ENCODE measurements at places on chromosomes 3 and 15.

DNA sequence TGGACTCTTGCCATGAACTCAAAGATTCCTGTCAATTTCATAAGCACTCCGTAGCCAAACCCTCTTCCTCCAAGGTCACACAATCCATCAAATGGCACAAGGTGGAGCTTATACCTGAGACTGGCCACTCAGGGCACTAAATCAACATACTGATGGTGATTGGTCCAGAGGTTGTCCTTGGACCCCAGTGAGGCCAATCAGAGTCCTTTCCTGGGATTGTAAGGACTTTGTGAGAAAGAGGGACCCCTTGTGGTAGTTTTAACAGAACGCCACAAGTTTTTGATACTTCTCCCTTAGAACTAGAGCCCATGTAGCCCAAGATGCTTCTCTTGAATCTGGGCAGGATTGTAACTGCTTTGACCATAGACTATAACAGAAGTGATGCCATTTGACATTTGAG is 44.4 kb upstream of the LARS2 start:
- peak; percentile 14 for DNase-seq

DNA sequence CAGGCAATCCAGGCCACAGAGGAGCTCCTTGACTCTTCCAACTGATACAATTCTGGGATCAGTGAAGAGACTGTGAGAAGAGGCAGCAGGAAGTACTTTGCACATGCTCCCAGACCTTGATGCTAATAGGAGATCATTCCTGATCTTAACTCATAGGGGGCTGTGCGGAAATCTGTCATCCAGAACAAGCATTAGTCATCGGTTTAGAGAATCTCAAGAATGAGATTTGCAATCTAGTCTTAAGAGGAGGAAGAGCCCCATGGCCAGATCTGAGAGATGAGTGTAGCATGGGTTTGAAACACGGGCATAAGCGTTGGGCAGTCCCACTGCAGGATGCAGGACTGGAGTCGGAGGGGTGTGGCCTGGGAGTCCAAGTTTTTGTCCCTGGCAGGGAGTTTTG is 1081.1 kb downstream of the NAALADL2 start:
- no peak for DNase-seq

GRCh38 chr3:128970740-128971047 is 23.2 kb downstream of the CFAP92 start:
- no peak for DNase-seq

- no peak for DNase-seq
These were observed 73.1 kb downstream of the XXYLT1 start for GRCh38 chr3:195197765-195198425.

GRCh38 chr15:59701880-59702279 is 12.8 kb upstream of the BNIP2 start:
- no peak for DNase-seq

DNA sequence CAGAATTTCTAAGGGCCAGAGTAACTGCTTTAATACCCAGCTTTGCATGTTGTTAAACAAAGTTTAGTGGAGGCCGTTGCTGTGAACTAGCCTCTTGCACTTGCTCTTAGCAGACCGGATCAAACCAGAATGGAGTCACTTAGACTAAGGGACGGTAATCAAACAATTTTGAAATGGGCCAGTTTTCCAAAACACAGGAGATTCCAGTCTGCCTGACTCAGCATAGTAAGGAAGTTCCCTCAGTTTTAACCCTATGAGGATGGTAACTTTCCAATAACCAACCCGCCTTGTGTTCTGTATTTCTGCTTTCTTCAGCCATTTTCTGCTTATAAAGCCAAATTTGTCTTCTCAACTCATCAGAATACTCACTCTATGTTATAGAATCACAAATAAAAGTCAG is 77.2 kb upstream of the WDR72 start:
- DNase-seq = no peak

Data from HEK293T (cell line).